ENCODE measurements at places on chromosomes 1 and 21.

DNA sequence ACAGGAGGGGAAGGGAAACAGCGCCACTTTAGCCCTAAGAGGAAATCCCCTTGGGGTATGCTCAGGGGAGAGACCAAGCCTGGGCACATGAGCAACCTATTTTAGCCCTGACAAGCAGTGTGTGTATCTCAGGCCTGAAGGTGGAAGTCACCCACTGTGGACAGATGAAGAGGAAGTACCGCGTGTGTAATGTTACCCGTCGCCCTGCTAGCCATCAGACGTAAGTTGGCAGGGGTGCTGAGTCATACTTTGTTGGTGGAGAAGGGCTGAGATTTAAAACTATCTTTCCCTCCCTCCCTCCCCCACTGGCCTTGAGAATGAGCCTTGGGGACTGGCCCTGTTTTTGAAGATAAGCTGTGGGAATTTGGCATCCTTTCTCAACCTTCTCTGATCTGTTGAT is 11.2 kb downstream of the AGO1 start:
- DNase-seq: no peak

DNA sequence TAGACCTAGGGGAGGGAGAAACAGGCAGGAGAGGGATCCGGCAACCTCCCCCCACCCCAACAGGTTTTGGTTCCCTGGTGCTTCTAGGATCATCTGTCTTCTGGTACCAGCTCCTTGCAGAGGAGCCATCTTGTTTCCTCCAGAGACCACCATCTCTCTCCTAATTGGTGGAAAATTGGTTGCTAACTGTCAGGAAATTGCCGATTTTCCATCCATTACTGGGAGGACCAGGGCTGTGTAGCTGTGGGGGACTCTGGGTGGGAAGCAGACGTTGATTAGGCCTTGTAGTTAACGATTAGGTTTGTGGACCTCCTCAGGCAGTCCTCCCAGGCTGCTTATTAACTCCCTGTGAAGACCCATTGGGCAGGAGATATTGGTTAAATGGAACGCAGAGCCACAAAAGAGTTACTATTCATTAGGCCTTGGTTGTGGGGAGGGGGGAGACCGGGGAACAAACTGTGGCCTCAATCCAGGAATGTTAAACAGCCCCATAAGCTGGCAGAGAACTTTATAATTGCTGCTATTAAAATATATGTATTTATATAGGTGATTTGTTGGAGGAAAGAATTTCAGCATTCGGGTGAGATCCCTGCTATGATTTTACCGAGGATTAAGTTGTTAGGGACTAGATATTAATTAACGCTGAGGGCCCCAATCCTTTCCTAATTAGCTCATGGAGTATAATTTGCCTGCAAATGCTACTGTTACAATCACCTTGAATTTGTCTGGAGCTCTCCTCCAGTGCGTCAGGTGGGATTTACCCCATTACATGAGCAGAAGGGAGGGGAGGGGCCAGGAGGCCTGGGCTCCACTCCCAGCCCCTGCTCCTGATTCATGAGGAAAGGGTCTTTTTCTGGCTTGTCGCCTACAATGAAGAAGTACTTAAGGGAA is 61.2 kb upstream of the TRABD2B start:
- DNase-seq: no peak

DNA sequence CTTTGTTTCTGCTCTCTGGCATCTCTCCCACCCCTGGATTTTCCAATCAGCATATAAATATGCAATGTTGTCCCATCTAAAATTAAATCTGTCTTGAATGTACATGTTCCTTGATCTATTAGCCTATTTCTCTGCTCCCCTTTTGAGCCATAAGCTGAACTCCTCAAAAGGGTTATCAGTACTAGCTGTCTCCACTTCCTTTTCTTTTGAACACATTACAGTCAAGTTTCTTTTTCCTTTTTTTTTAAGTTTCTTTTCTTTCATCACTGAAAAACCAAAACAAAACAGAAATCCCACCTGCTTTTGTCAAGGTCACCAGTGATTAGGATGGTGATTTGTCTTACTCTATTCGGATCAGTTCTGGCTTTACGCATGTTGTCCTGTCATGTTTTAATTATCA is 29.3 kb downstream of the XCL2 start:
- no peak for DNase-seq

- DNase-seq: no peak
These were observed 1288.6 kb upstream of the TMPRSS15 start for GRCh38 chr21:19692231-19692630.

GRCh38 chr1:34975338-34975737 is 9.8 kb downstream of the TMEM35B start:
- DNase-seq: no peak

DNA sequence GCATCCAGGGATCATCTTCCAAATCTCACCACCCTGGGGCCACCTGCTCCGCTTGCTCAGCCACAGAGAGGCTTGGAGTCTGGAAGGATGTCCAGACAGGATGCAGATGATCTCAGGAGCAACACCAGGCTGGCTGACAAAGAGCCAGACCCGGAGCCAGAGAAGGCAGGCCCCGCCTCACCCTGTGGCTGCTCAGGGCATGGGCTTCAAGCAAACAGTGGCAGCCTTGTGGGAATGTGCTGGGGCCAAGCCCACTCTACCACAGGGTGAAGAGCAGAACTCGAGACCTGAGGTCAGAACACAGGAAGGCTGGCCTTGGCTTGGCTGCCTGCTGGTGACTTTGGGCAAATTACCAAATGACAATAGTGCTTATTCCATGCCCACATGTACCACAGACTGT is 45.5 kb downstream of the MRPL37 start:
- DNase-seq: no peak

DNA sequence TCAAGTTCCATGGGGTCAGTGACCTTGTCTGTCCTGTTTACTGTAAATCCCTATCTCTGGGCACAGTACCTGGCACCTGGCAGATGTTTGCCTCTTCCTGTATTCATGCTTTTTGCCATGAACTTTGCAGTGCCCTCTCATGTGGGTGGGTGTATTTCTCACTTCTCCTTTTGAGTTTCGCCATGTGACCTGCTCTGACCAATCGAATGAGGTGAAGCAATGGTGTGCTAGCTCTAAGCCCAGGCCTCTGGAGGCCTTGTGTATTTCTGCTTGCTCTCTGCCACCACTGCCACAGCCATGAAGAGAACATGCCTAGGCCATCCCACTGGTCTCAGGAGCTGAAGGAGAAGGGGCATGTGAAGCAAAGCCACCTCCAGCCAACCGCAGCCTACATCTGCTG is 185.5 kb upstream of the ZC3H12A start:
- no peak for DNase-seq

DNA sequence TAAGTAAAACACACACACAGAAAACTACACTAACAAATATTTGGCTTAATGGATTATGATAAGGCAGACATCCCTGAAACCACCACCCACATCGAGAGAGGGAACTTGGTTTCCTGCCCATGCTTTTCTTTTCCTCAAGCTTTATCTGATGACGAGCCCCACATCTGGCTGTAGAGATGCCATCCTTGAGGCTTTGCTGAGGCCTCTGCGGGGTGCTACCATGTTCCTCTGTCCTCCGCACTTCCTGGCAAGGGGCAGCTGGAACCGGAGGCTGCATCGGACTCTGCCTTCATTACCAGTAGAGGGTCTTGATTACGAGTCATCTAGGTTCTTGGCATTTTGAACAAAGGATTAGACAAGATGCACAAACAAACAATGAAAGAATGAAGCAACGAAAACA is 21.7 kb upstream of the C1orf174 start:
- DNase-seq: no peak

DNA sequence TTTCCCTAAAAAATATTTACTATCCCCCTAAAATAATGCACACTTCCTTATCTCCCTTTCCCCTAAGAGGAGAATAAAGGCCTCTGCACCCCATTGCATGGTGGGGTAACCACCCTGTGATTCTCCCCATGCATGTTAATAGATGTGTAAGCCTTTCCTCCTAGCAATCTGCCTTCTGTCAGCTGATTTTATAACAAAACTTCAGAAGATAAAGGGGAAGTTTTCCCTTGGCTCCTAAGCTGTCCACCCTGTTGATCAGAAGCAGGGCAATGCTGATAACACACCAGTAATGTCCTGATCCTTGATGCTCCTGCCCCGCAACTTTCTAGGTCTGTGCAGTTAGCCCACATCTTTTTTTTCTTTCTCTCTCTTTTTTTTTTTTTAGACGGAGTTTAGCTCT is 11.4 kb upstream of the RNF187 start:
- no peak for DNase-seq

Data from substantia nigra (tissue), 51 donors.